NCI-H1694 (cell line): ENCODE measurements at places on chromosomes 2 and 18.

- DNase-seq, result no peak
Measured at GRCh38 chr2:234845602-234846590, 105.9 kb upstream of the SH3BP4 start.

DNA sequence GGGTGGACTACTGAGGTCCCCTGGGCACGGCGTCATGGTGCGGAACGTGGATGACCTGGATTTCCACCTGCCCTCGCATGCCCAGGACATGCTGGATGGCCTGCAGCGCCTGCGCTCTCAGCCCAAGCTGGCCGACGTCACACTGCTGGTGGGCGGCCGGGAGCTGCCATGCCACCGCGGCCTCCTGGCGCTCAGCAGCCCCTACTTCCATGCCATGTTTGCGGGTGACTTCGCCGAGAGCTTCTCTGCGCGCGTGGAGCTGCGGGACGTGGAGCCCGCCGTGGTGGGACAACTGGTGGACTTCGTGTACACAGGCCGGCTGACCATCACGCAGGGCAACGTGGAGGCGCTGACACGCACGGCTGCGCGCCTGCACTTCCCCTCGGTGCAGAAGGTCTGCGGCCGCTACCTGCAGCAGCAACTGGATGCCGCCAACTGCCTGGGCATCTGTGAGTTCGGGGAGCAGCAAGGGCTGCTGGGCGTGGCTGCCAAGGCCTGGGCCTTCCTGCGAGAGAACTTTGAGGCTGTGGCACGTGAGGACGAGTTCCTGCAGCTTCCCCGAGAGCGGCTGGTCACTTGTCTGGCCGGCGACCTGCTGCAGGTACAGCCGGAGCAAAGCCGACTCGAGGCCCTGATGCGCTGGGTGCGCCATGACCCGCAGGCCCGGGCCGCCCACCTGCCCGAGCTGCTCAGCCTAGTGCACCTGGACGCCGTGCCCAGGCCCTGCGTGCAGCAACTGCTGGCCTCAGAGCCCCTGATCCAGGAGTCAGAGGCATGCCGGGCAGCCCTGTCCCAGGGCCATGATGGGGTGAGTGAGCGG, 2.5 kb downstream of the KLHL30 start:
- no peak for DNase-seq

DNA sequence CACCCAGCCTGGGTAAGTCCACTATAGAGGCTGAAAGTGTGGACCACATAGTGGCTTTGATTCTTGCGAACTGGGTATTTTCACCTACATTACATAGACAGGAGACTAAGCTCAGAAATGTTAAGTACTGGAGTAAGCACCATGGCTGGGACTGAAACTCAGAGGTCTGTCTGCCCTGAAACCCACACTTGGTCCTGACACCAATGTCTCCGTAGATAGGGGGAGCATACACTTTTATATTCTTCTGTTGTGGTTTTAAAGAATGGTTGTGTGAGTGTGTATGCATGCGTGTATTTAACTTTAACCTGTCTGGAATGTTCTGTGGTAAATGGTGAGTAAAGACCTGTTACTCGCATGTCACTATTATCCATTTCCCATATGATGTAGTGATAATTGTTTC, 10.3 kb upstream of the NPPC start:
- no peak for DNase-seq

DNA sequence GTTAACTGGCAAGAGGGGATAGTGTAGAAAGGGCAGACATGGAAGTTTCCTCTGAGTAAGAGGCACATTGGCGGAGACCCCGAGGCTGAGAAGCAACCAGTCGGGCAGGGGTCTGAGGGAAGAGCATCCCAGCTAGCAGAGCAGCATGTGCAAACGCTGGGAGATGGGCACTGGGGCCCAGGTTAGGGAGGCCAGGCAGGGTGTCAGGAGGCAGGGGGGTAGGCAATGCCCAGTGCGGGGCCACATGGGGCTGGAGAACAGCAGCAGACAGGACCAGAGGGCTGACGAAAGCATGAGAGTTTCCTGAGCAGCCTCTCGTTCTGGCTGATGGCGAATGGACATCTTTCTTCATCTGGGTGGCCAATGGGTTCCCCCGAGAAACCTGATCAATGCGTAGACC, 88.2 kb downstream of the INPP5D start:
- DNase-seq, result no peak

DNA sequence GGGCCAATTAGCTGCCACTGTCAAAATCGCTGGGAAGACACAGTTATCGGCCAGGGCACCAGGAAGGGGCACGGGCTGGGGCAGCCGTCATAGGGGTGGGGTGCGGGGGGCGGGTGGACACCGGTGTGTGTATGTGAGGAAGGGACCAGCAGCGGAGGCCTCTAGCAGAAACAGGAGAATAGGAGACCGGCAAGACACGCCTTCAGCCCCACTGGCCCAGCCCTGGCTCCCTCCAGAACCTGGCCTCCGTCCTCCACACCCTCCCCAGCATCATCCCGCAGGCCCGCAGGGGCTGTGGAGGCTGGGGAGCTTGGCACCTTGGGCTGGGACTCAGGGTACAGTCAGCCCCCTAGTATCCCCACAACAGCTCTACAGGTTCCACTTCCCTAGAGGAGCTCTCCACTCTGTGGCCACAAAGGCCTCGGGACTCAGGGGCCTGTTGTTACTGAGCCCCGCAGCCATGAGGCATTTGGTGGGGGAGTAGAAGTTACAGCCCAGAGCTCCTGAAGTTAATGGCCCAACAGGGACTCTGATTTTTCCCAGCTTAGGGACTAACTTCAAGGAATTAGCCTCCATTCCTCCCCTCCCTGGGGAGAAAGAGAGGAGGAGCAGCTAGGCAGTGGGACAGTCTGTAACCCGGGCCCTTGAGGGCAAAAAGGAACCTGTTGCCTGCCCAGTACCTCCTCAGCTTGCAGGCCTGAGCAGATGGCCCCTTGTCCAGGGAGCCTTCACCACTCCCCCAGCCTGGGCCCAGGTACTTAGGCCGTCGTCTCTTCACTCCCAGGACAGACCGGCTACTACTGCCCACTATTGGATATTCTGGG, 19.9 kb downstream of the SH2D6 start:
- no peak for DNase-seq

DNA sequence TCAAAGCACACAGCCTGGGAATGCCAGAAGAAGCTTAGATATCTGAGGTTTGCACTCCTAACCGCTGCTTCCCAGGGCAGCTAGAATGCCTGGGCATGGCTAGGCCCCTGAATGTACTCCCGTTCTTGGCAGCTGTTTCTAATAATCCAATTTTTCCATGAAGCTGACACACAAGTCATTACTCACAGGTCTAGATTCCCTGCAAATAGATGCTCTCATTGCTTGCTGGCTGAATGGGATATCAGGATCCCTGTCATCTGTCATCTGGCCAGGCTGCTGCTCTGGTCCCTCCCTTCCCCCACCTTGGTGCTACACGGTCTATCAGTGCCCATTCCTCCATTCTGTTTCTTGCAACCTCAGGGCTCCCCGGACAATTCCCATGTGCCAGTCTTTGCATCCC, 40.7 kb upstream of the TEX51 start:
- no peak for DNase-seq

DNA sequence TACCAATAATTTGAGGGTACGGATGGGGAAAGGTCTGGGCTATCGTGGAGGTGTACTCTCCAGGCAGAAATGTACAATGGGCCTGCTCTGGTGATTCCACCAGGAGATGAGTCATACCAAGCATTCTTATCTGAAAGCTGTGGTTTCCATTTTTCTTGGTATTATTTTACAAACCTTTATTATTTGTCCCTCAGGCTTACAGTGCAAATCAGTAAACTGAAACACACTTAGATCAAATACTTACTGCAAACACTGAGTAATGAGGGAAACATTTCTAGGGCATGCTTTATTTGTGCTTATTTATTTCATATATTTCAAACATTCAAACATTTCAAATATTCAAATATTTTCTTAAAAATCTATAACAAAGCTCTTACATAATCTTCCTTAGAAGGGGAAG, 319.8 kb downstream of the RND3 start:
- no peak for DNase-seq
